A375 (cell line): ENCODE measurements at places on chromosomes 13 and 19. TPM values are rescaled to one million over a fixed set of nuclear protein-coding genes. Genes with fewer than 3 reads are reported as not detected.

Gene ZNF229
- 8.7 and 9.8 TPM in 2 replicates for total RNA-seq

Gene SOX1
- total RNA-seq: not detected in 2 replicates

Gene ZNF8
- total RNA-seq: 6.1 and 6.5 TPM in 2 replicates

Gene ZNF738
- 21.9 and 29.4 TPM in 2 replicates for total RNA-seq

Gene ZNF296
- total RNA-seq: 0.82 and 1.9 TPM in 2 replicates

Gene NLRP4
- total RNA-seq: 0.11 TPM in 1 of 2 replicates, not detected in the other

Gene FCAR
- not detected in 2 replicates for total RNA-seq

Gene LRG1
- 0.11 TPM in 1 of 2 replicates, not detected in the other for total RNA-seq

Gene PSG3
- not detected in 2 replicates for total RNA-seq

Gene ZNF667
- not detected in 2 replicates for total RNA-seq

Gene MBD3L2
- not detected in 2 replicates for total RNA-seq

Gene TMEM238
- total RNA-seq: 1.1 and 1.6 TPM in 2 replicates

Gene ZSCAN1
- not detected in 2 replicates for total RNA-seq

Gene ADM5
- 10.4 and 11.6 TPM in 2 replicates for total RNA-seq
